Dorsolateral prefrontal cortex (tissue), 122 donors: ENCODE measurements at places on chromosomes 1 and 21. TPM values are rescaled to one million over a fixed set of nuclear protein-coding genes. Genes with fewer than 3 reads are reported as not detected.

DNA sequence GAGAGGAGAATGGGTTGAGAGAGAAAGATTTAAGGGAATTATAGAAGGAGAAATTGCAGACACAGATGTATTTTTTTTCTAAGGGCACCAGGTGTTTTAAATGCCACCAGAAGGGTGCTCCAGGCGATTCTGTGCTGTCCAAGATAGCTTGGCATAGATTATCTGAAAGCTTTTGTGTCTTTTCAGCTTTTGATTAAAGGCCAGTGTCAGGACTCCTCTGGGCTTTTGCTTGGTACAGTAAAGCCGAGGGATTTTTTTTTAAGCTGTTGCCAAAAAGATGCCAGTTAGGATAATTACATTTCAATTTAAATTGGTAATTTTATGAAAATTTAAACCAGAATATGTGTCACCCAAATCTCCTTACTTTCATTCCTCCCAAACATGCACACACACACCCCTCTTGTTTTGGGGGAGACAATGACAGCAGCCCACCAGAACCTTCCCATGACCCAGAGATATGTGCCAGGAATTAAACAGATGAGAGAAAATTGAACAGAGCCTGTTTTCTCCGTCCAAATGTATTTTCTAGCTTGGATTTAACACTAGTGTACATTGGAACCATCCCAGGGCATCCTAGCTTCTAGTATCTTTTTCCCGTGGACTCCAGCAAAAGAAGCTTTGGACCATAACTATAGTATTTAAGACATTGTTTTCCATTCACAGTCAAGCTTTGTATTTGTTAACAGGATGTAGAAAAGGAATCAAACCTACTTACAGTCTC is 670.7 kb upstream of the CXADR start:
- no peak for DNase-seq

Gene KIF26B
- total RNA-seq = 7.6 TPM

- DNase-seq = no peak
Measured at GRCh38 chr1:34639701-34640100, 115.1 kb upstream of the GJB5 start.

- DNase-seq = no peak
Measured at GRCh38 chr1:63713627-63714481, 60.0 kb upstream of the ROR1 start.
